GM23248 (cell line): ENCODE measurements at places on chromosomes 6 and 20. TPM values are rescaled to one million over a fixed set of nuclear protein-coding genes. Genes with fewer than 3 reads are reported as not detected.
A peak's percentile ranks its signal among the peaks of the same experiment; 100 is the strongest.

The RAB44 gene
- total RNA-seq, result not detected in 2 replicates

The CEP85L gene
- 13.0 and 19.9 TPM in 2 replicates for total RNA-seq

The BTBD3 gene
- 30.5 and 33.8 TPM in 2 replicates for total RNA-seq

The MCCD1 gene
- total RNA-seq, result not detected in 2 replicates

The MOCS1 gene
- 9.0 and 10.2 TPM in 2 replicates for total RNA-seq

The TCP11 gene
- not detected in 2 replicates for total RNA-seq

The CSE1L gene
- 90.2 and 96.9 TPM in 2 replicates for total RNA-seq

The GTSF1L gene
- total RNA-seq, result not detected in 2 replicates

The SLPI gene
- 1.7 TPM in 1 of 2 replicates, not detected in the other for total RNA-seq

DNA sequence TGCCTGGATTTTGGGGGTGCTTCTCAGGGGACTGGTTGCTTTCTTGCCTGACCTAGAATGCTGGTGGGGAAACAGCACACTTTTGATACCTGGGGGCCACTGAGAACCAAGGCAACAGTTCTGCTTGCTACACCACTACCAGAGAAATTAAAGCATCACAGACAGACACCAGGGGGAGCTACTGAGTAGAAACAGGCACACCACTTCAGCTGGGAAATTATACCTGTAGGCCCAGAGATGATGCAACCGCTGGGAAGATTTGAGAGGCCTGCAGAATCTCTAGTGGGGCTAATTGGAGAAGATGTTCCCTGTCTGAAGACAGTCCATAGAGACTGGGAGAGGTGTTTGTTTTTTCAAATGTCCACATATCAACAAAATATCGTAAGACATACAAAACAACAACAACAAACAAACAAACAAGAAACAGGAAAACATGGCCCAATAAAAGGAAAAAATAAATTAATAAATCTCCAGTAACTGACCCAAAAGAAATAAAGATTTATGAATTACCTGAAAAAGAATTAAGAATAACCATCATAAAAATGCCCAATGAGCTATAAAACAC, 129.4 kb upstream of the RIN2 start:
- peak; percentile 60 for DNase-seq

- DNase-seq, result no peak
Observed at GRCh38 chr6:1988843-1989242, 256.6 kb downstream of the GMDS start.

DNA sequence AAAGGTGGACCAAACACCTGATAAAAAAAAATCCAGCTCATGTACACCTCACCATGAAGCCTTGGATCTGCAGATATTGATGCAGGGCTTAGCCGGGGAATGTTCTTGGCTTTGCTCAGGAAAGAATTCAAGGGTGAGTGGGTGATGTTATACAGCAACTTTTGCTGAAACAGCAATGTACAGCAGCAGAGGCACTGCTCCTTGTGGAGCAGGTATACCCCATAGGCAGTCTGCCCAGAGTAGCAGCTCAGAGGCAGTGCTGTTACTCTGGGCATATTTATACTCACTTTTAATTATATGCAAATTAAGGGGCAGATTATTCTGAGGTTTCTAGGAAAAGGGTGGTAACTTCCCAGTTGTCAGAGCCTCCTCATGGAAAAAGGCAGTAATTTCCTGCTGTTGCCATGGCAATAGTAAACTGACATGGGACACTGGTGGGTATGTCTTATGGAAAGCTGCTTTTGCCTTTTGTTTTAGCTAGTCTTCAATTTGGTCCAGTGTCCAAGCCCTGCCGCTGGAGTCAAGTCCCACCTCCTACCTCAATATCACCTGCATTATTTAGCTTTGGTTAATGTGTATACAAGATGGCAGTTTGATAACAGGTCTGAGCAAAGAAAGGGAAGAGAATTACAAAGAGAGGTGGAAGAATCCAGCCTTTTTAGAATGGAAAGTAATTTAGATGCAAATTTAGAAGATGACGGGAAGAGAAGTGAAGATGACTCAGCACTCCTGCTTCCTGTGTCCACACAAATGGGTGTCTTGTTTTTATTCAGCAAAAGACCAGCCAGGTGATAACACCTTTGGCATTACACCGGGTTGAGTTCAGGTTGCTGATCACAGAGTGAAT, 110.1 kb upstream of the JAG1 start:
- no peak for DNase-seq

DNA sequence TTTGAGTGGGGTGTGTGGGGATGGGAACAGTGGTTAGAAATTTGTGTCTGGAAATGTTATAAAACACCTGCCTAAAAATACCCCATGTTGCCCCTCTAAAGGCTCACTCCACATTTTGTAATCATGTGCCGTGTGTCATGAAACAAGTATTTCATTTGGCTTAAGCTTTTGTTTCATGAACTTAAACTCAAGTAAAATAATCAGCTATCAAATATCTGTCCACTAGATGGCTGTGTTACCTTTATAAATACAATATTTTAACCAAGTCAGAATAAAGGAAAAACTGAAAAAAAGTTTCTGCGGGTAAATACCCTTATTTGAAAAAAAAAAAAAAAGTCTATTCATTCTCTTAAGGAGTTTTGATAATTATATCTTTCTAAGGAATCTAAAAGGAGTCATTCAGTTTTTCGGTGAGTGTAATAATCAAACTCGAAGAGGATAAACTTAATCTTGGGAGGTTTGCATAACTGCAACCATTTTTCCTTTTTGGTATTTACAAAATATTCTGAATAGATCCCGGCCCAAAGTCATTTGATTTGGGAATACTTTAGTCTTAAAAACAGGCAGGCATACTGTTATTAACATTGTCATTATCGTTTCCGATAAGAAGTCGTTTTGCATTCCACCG, 29.9 kb upstream of the MTRF1L start:
- peak; percentile 75 for DNase-seq

GRCh38 chr20:19251958-19252357, 39.5 kb downstream of the SLC24A3 start:
- no peak for DNase-seq

GRCh38 chr6:4606016-4606415, 170.2 kb upstream of the CDYL start:
- no peak for DNase-seq

DNA sequence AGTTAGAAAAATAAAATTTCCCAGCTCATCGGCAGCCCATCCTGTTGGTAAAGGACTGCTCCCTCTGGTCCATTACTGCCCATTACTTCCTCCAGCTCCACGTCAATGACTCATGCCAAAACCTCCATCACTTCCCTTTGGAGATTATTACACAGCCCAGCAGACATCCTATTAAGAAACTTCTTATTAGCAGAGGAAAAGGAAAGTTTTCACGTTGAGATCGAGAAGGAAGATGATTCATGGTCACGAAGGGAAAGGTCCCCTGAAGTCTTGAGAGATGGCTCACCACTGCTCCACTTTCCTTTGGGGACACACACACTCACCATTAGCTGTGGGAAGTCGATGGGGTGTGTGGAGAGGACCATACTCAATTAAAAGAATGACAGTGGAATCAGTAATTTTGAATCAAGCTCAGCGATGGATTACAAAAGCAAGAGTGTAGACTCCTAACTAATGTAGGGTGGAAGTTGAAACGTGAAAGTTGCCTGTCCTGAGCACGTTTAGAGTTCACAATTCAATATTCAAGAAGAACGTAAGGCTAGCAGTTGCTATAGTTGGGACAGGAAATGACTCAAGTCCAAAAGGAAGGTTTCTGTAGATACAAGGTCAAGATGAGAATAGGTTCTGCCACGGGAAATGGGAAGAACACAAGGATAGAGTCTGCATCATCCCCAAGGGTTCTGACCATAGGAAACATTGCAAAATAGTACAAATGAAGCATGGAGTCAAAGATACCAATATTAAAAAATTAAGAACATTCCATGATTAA, 21.6 kb downstream of the SASH1 start:
- DNase-seq, result peak; percentile 93

DNA sequence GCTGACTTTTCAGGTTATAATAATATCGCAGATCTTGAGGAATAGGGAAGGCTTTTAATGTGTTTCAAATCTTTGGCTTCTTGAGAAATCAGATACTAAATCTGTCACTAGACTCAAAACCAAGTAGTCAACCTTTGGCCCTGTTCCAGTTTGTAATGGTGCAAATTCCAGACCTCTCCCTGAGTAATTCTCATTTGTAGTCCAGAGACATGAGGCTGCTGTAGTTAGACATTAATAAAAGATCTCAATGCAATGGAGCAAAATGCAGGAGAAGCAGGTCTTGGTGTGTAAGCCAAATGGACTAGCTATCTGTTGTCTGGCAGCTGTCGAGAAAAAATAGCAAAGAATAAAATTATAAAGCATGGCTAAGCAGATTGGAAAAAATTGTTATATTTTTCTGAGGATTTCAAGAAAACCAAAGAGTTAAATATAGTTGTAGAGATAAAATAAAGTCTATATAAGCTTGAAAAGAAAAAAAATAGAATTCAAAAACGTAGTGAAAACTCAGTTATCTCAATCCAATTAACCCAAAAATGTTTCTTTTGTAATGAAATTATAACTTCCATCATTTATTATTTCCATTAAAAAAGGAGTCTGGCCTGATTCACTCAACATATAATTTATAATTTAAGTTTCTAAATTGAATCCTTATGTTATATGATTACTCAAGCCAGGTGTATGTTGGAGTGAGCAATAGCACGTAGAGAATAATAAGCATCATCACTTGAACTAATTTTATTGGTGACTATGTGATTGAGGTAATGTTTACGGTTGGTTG, 161.5 kb upstream of the ADGRB3 start:
- DNase-seq, result no peak

- DNase-seq, result peak; percentile 55
Observed at GRCh38 chr6:22399693-22400092, 102.9 kb upstream of the PRL start.

- DNase-seq, result no peak
Observed at GRCh38 chr6:10415617-10416480, 975 bp upstream of the TFAP2A start.

GRCh38 chr6:113442040-113442439, 415.1 kb upstream of the MARCKS start:
- no peak for DNase-seq

GRCh38 chr6:98241630-98242029, 592.7 kb upstream of the POU3F2 start:
- DNase-seq, result no peak

DNA sequence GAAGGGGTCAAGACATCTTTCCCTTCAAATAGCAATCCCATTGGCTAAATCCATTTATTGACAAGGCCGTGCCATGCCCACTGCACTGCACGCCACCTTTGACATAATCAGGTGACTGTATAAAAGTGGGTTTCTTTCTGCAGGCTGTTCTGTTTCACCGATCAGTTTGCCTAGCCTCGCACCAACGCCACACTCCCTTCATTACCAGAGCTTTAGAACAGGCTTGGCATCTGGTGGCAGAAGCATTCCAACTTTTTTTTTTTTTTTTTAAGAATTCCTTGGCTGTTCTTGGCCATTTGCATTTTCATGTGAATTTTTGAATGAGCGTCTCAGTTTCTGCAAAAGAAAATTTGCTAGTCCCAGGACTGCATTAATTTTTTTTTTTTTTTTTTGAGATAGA, 78.1 kb downstream of the PPP1R3G start:
- DNase-seq, result no peak

GRCh38 chr20:33465481-33466302, 22.1 kb upstream of the SNTA1 start:
- no peak for DNase-seq

- DNase-seq, result no peak
Observed at GRCh38 chr6:14120546-14120945, 3.0 kb downstream of the CD83 start.

- DNase-seq, result no peak
Observed at GRCh38 chr6:108951351-108951953, 103.2 kb downstream of the ARMC2 start.

- no peak for DNase-seq
Observed at GRCh38 chr6:25329982-25330381, 50.8 kb downstream of the CARMIL1 start.

GRCh38 chr6:19668710-19669109, 168.5 kb upstream of the ID4 start:
- peak; percentile 54 for DNase-seq
